ENCODE measurements at places on chromosomes 2 and 18. TPM values are rescaled to one million over a fixed set of nuclear protein-coding genes. Genes with fewer than 3 reads are reported as not detected.
A peak's percentile ranks its signal among the peaks of the same experiment; 100 is the strongest.

Gene FOXI3
- total RNA-seq: 0.12 TPM

GRCh38 chr2:231920795-231921194, 5.4 kb downstream of the NPPC start:
- peaks cover 14% of the 10 kb centered on the region for H3K4me1 ChIP-seq
- peaks cover 19% of the 10 kb centered on the region for H3K27me3 ChIP-seq
- peak overlapping the region; percentile 32 for H3K4me3 ChIP-seq

DNA sequence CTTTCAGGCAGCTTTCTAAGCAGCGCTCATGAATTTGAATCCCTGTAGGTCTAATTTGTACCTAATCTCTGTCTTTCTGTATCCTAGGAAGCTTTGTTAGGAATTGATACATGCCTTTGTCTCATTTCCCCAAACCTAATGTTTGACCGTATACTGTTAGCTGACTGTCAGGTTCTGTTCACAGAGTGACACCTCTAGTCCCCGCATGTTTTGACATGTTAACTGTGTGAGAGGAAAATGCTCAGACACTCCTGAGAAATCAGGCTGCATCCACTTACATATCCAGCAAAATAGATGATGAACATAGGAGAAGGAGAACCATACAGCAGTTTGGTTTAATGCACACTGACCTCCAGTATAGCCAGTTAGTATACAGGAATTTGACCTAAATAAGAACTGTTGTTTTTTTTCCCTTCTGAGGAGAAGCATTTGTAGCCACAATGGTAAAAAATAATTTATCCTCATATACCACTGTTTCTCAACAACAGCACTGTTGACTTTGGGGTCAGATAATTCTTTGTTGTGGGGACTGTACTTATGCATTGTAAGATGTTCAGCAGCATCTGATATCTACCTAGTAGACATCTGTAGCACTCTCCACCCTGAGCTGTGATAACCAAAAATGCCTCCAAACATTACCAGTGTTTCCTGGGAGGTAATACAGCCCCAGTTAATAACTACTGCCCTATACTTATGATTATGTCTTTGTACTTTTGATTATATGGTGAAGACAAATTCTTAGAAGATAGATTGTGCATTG, 130.9 kb downstream of the NCOA1 start:
- peaks cover 4% of the 10 kb centered on the region for H3K4me1 ChIP-seq
- no peaks in the 10 kb centered on the region for H3K27me3 ChIP-seq
- no peak overlapping the region for H3K4me3 ChIP-seq
- no peaks in the 10 kb centered on the region for H3K36me3 ChIP-seq
- no peak for DNase-seq
- no peak overlapping the region for H3K27ac ChIP-seq

GRCh38 chr18:79796531-79797405, 970 bp upstream of the KCNG2 start:
- H3K4me1 ChIP-seq: peaks cover 9% of the 10 kb centered on the region
- no peaks in the 10 kb centered on the region for H3K36me3 ChIP-seq
- peaks cover 84% of the 10 kb centered on the region for H3K27me3 ChIP-seq
- no peak for DNase-seq
- H3K27ac ChIP-seq: no peak overlapping the region

Gene SULT1C2
- total RNA-seq: 0.19 TPM

DNA sequence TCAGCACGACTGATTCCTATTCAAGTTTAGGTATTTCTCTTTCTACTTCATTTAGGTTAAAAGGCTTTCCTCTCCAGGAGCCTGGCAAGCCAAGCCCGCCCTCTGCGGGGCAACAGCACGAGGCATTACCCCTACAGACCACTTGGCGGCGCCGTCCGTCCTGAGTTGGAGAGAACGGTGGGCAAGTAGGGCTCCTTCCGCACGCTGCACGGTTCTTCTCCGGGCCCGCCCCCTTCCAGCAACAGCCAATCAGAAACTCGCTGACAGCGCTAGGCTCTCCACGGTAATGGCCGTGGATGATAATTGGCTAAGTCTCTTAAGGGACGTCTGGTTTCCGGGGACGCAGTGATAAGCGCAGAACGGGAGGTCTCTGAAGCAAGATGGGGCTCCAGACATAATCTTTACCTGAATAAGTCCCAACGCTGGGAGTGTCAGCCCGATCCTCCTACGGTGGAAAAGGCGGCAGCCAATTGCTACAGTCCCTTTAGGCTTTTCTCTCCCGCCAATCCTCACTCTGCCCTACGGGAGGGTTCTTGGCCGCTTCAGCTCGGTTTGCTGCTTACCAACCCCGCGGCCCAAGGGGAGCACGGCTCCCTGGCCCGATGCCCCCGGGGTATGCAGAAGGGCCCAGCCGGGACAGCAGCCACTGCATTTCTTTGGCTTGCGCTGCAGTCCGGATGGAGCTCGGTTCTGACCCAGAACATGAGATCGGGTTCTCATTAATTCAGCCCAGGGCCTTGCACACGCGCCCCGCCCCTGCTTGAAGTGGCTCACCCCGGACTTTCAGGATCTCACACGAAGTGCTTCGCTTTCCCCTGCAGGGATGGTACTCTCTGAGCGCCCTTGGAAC, 206.9 kb upstream of the PKDCC start:
- DNase-seq: peak; percentile 99
- peaks cover 91% of the 10 kb centered on the region for H3K27me3 ChIP-seq
- H3K4me1 ChIP-seq: peaks cover 5% of the 10 kb centered on the region

- no peak overlapping the region for H3K4me3 ChIP-seq
- no peaks in the 10 kb centered on the region for H3K4me1 ChIP-seq
- H3K36me3 ChIP-seq: no peaks in the 10 kb centered on the region
- no peak for DNase-seq
These were observed 9.6 kb downstream of the SLC14A1 start for GRCh38 chr18:45733535-45733934.

GRCh38 chr2:156826341-156826933, 390.3 kb downstream of the GPD2 start:
- DNase-seq: no peak
- H3K4me3 ChIP-seq: no peak overlapping the region
- peaks cover 7% of the 10 kb centered on the region for H3K36me3 ChIP-seq
- H3K27ac ChIP-seq: no peak overlapping the region

DNA sequence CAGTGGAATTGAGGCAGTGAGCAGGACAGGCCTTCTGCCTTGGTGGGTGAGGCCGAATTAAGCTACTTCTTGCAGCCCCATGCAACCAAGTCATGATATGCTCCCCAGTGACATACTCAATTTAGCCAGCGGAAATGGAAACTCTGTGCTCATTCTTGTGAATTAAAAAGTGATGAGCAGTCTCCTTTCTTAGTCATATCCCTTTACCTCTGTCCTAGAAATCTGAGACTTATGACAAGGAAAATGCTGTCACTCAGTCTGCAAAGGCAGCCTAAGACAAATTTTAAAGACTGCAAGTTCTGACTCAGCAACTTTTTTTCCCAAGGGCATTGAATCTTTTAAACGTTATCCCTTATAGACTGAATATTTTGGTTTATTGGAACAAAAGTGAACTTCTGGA, 218.2 kb downstream of the SH3BP4 start:
- no peak overlapping the region for H3K27ac ChIP-seq
- H3K36me3 ChIP-seq: peaks cover 10% of the 10 kb centered on the region
- no peaks in the 10 kb centered on the region for H3K27me3 ChIP-seq
- no peak overlapping the region for H3K4me3 ChIP-seq
- no peak for DNase-seq

DNA sequence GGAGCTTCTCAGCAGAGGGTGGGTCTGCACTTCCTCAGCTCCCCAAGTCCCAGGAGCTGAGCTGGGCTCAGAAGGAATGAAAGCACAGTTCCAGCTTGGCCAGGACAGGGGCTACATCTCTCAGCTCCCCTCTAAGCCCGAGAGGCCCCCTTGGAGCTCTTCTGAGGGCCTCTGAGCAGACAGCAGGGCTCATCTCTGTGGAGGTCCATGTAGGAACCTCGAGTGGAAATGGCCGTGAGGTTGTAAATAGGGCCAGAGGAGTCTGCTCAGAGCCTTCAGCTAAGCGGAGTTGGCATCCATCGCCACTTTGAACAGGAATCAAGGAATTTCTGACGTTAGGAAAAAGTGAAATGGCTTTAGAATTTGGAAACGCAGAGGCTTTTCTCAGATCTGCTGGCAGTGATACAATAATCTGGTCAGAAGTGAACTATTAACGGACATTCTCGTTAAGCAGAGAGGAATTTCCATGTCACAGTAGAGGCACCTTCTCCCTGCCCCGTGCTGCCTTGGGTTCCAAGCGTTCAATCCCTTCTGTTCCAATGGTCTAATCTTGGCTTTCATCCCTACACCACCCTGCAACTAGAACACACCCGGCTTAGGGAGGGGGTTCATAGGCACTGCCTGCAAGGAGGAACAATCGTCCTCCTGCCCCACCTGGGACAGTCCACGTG, 213.9 kb downstream of the NDUFA10 start:
- H3K27me3 ChIP-seq: no peaks in the 10 kb centered on the region
- H3K4me3 ChIP-seq: no peak overlapping the region
- H3K36me3 ChIP-seq: no peaks in the 10 kb centered on the region
- H3K4me1 ChIP-seq: peaks cover 7% of the 10 kb centered on the region
- no peak overlapping the region for H3K27ac ChIP-seq

Data from neural crest cell (in vitro differentiated cells).